ENCODE measurements at places on chromosomes 7 and 10.
A peak's percentile ranks its signal among the peaks of the same experiment; 100 is the strongest.

GRCh38 chr10:36681751-36682632 is 443.4 kb upstream of the ANKRD30A start:
- no peak for DNase-seq

- DNase-seq: no peak
Observed at GRCh38 chr10:133335246-133336117, 1.2 kb downstream of the CALY start.

DNA sequence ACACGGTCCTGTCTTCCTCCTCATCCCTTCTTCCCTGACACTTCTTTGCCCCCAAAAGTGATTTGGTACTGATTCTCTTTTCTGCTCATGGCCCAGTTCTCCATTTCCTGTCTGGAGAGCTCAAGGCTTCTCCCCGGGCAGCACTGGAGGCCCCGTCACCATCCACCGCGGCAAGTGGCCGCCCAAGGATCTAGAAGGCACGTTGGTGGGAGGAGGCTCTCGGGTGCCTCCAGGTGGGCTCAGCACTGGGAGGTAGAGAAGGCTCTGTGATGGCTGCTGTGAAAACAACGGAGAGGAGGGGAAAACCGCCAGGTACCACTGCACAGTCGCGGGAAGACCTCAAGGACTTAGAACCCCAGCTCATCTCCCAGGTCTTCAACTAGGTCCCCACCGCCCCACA is 134.4 kb downstream of the NEURL1 start:
- no peak for DNase-seq

GRCh38 chr10:72087392-72087968 is 871 bp downstream of the SPOCK2 start:
- no peak for DNase-seq

DNA sequence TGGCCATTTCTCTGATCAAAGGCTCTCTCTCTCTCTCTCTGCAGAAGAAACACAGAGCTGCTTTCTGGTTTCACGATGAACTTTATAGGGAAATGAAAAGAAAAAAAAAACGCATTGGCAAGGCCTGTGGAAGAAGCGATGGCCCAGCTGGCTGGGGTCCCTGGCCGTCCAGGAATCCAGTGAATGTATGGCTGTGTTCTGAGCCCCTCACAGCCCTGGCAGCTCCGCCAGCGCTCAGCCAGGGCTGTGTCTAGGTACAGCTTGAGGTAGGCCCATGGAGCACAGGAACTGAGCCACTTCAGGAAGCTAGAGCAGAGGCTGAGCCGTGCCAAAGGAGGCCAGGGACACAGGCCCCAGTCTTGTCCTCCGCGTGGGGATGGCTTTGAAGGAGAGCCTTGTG is 13.1 kb upstream of the UCMA start:
- DNase-seq: no peak

GRCh38 chr7:38229386-38229785 is 44.0 kb downstream of the TARP start:
- DNase-seq: no peak

DNA sequence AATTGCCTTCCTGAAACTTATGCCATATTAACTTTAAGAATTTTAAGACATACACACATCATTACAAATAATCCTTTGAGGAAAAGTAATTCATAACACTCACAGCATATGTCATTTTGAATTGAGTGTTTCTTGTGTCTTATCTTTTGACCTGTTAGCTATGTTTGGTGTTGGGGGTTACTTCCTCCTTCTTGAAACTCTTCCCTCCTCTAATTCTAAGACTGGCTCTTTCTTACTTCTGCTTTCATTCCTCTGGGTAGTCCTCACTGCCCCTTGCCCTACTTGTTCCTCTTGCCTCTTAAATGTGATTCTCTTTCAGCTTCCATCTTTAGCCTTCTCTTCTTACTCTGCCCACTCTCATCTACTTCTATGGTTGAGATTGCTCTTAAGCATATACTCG is 28.3 kb upstream of the PIP4K2A start:
- DNase-seq: no peak

GRCh38 chr7:111168182-111168581 is 77.3 kb downstream of the LRRN3 start:
- peak; percentile 56 for DNase-seq

- no peak for DNase-seq
Observed at GRCh38 chr7:131335639-131336381, 8.1 kb downstream of the MKLN1 start.

- DNase-seq: no peak
Observed at GRCh38 chr10:102930720-102931119, 12.6 kb downstream of the CNNM2 start.

GRCh38 chr7:16515785-16516685 is 10.6 kb upstream of the LRRC72 start:
- DNase-seq: no peak

DNA sequence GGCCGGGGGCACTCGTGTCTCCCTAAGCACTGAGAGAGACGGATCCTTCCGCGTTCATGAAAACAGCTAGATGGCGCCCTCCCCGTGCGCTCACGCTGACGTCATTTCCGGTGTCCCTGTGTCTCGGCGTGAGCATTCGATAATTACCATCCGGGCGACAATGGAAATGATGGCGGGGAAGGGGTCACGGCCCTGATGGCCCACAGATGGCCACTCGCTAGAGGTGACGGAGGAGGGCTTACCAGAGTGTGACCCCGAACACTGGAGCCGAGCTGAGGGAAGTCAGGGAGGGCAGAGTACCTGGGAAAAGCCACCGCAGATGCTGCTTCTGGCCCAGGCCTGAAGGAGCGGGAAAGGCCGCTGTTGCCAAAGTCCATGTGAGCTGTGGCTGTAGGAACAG is 222.9 kb downstream of the TCERG1L start:
- DNase-seq: no peak

DNA sequence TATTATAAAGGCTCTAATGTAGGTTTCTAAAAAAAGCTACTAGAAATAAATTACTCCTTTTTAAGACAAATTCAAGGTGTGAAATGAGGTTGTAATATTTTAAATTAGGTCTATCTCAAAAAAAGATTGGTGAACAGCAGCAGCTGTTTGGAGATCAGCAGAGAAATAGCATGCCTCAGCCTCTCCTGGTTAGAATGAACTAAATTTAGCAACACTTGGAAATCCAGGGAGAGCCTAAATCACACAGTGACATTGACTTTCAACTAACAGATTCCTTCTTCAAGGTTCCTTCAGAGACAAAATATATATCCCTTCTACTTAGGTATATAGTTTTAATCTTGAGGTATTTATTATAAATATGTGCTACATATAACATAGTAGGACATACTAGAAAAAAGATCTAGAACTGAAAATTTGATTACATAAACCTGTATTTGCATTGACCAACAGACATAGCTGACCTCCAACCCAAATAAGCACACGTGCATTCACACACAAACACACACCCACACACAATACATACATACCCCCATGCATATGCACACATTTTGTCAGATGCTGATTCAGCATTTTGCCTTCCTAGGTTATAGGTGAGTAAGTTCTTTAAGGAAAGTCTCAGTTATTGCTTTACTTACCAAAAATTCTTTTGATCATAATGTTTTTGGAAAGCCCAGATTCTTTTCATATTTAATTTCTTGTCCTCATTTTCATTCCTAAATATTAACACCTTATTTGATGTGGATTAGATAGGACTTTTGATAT is 47.3 kb downstream of the DGKB start:
- no peak for DNase-seq

DNA sequence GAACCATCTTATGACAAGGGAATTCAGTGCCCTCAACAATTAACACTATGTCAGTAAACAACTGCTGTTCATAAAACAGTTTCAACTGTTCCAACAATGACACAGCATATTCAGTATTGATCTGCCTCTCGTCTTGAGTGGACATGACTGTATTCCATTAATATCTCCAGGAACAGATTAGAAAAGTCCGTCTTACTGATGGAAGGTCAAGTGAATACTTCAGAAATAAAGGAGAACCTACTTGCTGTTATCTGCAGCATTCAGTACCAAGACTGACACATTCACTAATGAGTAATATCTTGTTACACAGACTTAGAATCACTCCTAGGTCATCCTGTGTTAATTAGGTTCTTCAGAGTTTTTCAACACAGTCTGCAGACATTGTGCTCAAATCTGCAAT is 12.1 kb downstream of the KBTBD2 start:
- no peak for DNase-seq

GRCh38 chr7:132084776-132085388 is 491.4 kb downstream of the PLXNA4 start:
- DNase-seq: no peak

GRCh38 chr7:125606671-125607070 is 677.0 kb upstream of the POT1 start:
- no peak for DNase-seq

GRCh38 chr10:48804740-48805182 is 120.1 kb downstream of the WDFY4 start:
- no peak for DNase-seq

DNA sequence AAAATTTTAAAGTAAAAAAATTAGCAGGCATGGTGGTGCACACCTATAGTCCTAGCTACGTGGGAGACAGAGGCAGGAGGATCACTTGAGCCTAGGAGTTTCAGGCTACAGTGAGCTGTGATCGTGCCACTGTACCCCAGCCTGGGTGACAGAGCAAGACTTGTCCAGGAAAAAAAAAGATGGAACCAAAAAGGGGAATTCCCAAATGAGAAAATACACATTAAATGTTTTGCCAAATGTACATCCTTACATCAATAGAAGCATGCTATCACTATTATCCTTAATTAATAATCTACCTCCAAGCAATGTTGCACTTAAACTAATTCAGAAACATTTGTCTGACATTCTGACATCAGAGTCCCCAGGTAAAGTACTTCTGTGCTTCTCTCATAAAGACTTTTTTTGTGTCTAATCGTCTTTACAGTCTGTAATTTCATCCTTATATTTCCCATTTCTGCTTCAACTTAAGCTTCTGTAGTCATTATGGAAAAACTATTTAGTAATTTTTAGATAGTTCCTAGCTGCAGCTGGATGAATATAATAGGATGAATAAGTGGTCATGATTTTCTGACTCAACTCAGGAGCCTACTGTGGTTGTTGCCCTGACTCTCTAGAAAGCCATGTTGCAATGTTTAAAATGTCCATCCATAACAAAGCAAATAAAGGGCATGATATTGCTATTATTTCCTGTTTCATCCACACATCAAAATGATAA is 57.7 kb downstream of the MYPN start:
- DNase-seq: no peak

- no peak for DNase-seq
Observed at GRCh38 chr7:37311355-37311754, 137.3 kb downstream of the ELMO1 start.

DNA sequence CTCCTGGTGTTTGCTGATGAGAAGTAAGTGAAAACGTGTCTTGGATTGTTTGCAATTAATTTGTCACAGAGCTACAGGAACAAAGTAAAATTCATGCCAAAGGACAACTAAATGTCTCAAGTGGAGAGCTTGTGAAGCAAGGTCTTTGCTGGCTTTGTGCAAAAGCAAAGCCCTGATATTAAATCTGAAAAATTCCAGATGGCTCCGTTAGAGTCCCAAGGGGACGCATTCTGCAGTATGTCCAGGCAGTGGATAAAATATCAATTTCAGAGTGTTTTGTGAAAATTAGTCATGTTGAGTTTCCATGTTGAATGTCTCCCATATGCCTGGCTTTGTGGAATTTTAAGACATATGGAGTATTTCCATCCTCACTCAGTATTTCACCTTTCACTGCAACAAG is 102.5 kb upstream of the PTN start:
- DNase-seq: no peak

- DNase-seq: no peak
Observed at GRCh38 chr7:122430710-122431109, 126.2 kb upstream of the FEZF1 start.
